NCI-H446 (cell line): ENCODE measurements at places on chromosomes 16 and 17.
A peak's percentile ranks its signal among the peaks of the same experiment; 100 is the strongest.

- DNase-seq = no peak
These were observed 45.4 kb upstream of the MYOCD start for GRCh38 chr17:12620200-12620720.

DNA sequence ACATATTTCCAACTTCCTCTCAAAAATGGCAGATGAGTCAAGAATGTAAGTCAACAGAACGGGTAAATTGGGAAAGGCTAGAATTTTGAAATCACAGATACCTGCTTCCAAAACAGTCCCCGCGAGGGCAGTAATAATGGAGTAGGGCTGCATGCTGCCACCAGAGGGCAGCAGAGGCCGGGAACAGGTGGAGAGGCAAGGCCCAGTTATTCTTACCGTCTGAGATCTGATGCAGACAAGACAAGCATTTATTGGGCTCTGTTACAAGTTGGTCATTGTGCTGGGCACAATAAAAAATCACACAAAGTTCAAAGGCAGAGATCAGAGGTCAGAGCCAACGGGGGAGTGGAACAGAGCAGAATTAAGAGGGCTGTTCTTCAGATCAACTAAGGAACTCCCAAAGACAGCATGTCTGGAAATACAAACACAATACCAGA, 8.8 kb upstream of the MLKL start:
- DNase-seq = peak; percentile 65

DNA sequence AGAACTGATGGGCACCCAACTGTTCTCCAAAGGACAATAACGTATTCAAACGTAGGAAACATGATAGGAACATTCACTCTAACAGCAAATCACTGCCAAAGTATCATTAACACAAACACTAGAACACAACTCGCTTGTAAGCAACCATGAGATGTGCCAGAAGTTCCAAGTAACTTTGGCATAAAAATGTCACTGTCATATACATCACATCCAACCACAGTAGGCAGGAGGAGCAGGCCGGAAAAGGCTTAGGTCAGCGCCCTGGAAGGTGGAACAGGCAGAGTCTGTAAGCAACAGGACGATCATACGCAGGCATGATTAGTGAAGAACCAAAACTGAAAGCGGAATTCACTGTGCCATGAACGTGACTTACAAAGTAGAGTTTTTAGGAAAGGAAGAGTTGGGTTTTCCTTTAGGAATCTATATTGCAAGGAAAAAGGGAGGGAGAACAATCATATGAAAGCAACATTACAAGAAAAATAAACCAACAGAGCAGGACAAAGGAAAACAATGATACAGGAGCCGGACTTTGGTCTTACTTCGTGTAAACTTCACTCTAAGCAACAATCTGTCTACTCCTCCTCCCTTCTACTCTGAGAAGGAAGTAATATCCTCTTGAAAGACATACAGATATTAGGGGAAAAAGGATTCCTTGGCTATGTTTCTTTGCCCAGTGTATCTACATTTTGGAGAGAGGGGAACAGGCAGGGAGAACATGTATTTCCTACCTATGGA, 52.3 kb downstream of the YWHAE start:
- DNase-seq = no peak

- no peak for DNase-seq
These were observed 503 bp upstream of the PLCD3 start for GRCh38 chr17:45132572-45133463.

DNA sequence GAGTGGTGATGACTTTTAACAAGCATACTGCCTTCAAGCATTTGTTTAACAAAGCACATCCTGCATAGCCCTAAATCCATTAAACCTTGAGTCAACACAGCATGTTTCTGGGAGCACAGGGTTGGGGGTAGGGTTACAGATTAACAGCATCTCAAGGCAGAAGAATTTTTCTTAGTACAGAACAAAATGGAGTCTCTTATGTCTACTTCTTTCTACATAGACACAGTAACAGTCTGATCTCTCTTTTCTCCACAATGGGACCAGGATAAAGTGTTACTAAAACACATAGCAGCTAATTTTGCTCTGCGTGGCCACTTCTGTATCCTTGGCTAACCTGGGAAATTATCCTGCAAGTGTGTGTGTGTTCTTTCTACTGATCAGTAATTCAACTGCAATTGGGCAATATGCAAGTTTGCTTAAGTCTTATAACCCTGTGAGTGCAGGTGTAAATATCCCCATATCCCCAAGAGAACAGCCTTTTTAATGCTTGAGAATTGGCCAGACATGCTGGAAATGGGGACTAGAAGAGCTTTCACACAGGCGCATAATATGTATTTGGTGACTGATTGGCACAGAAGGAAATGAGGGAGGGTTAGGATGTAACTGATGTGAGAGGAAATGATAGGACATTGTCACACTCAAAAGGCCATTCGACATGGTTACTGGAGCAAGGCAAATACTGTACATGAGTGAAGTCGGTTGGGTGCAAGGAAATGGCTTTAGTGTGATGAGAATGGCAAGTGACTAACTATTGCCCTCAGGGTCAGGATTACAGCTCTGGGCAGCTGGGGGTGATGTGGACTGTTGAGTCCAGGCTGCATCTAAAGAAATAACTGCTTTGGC, 10.8 kb upstream of the ANKS4B start:
- no peak for DNase-seq

GRCh38 chr16:67166598-67167168, 2.1 kb downstream of the HSF4 start:
- no peak for DNase-seq

GRCh38 chr17:8210761-8211458, 535 bp upstream of the AURKB start:
- no peak for DNase-seq

GRCh38 chr16:79607587-79607986, 7.0 kb upstream of the MAF start:
- DNase-seq = no peak

- no peak for DNase-seq
These were observed 13.7 kb downstream of the MINK1 start for GRCh38 chr17:4846635-4847390.

GRCh38 chr17:34285286-34285792, at the start of gene CCL11:
TSS of gene CCL11 (plus strand) at chr17:34285742. CDS start at chr17:34285809, 67 bp downstream.
- DNase-seq = no peak

DNA sequence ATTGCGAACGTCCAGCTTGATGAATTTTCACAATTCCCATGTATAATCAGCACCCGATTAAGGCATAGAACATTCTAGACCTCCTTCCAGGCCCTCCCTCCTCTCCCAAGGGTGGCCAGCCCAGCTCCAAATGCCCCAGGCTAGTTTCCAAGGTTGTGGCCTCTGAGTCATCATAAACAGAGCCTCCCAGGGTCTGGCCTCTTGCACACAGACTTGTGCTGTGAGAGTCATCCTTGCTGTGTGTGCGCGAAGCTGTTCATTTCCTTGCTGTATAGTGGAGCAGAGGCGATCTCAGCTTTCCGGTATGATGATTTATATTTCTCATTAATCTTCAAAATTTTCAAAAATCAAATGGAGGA, 20.5 kb upstream of the JPH3 start:
- DNase-seq = no peak

GRCh38 chr17:64491034-64491860, 5.6 kb downstream of the POLG2 start:
- no peak for DNase-seq

DNA sequence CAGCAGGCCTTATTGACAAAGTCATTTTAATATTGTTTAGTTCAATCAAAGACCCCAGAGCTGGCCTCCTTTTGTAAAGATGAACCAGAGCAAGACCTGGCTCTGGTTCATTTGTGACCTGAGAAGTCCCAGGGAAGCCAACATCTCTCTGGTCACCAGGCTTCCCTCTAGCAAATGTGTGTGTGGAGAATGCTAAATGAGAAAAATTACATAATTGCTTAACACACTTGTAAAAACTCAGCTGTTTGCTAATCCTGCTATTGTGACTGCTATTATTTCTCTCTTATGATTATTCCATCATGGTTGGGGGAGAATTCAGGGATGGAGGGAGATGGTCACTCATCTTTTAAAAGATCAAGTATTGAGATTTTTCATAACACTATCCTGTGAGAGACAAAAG, 94.3 kb upstream of the CLEC3A start:
- DNase-seq = no peak

DNA sequence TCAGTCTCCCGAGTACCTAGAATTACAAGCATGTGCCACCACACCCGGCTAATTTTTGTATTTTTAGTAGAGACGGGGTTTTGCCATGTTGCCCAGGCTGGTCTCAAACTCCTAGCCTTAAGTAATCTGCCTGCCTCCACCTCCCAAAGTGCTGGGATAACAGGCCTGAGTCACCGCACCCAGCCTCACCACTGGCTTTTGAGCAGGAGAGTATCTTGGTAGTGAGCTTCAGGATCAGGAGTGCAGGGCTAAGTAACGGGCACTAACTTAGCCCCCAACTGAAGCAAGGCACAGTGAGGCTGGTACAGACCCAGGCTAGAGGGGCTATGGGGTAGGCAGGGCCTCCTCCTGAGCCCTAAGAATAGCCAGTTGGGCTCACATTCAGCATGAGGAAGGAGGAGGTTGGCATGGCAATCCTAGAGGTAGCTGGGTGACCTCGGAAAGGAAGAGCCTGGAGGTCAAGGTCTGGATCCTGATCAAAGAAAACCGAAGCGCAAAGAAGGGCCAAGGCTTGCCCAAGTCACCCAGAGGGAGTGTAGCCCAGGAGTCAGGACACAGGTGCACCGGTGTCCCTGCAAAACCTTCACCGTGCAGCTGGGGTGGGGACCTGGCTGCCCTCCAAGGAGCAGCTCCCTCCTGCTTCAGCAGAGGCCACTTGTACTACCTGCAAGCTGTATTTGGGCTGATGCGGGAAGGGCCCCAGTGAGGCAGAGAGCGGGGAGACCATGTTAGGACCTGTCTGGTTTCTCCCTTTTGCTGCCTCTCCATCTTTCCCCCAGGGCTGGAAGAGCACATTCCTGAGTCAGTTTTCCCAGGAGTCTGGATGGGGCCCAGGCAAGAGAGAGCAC, 1.3 kb upstream of the ADGRG5 start:
- no peak for DNase-seq

- DNase-seq = no peak
These were observed 12.0 kb downstream of the C17orf113 start for GRCh38 chr17:42038221-42038973.

GRCh38 chr17:27530764-27531391, 74.6 kb downstream of the KSR1 start:
- DNase-seq = no peak

DNA sequence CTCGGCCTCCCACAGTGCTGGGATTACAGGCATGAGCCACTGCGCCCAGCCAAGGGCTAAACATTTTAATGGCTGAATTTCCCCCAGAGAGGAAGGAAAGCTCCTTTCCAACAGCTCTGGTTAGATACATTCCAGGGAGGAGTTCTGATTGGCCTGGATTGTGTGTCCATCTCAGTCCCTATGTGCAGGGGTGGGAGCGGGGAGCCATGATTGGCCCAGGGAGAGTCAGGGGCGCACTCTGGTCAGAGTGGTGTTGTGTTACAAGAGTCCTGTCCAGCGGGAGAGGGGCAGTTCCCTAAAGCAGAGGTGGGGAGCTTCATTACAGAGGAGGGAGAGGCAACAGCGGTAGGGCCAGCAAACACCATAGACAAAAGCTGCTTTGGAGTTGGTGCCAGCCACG, 75.0 kb downstream of the RAP1GAP2 start:
- no peak for DNase-seq

- no peak for DNase-seq
These were observed 5.6 kb upstream of the TEX19 start for GRCh38 chr17:82353484-82353883.

GRCh38 chr17:39641883-39642282, 4.9 kb downstream of the STARD3 start:
- DNase-seq = no peak

GRCh38 chr17:50279639-50280038, 5.4 kb downstream of the TMEM92 start:
- DNase-seq = no peak

DNA sequence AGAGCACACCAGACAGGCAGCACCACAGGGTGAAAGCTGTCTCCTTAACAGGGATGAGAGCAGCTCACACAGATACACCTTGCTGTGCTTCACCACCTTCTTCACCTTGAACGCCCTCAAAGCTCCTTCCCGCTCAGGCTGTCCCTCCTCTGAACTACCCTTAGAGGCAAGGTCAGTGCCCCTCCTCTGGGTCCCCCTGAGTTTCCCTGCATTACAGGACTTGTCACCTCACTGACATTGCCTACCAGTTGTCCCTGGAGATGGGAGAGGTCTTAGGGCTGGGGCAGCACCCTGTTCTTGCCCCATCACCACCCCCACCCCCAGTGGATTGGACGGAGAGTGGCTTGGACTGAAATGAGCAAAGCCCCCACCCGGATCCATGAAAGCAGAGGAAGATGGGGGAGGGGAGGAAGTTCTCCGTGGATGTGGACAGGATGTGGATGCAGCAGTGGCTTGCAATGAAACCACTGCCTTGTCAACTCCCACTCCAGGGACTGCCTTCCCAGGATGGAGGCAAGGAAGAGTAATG, 73.2 kb upstream of the CDH5 start:
- DNase-seq = no peak

DNA sequence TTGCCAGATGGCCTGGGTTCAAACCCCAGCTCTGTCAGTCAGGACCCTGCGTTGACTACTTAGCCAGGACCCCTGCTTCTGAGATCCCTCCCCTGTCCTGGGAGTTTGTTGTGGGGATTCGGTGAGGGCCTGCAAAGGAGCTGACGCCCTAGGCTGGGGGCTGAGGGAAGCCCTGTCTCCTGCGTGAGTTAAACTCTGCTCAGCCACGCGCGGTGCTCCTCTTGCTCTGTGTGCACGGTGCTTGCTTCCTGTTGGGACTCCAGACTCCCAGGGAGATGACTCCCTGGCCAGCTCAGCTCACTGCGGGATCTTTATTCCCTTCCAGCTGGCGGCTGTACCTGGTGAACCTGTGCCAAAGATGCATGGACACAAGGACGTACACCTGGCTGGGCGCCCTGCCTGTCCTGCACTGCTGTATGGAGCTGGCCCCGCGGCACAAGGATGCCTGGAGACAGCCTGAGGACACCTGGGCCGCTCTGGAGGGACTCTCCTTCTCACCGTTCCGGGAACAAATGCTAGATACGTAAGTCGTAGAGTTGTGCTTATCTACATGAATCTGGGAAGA, 37.4 kb downstream of the RNF213 start:
- no peak for DNase-seq
